NCI-H524 treated with DMSO at 0.1 percent for 48 hours (cell line): ENCODE measurements at places on chromosomes 16 and 17.

DNA sequence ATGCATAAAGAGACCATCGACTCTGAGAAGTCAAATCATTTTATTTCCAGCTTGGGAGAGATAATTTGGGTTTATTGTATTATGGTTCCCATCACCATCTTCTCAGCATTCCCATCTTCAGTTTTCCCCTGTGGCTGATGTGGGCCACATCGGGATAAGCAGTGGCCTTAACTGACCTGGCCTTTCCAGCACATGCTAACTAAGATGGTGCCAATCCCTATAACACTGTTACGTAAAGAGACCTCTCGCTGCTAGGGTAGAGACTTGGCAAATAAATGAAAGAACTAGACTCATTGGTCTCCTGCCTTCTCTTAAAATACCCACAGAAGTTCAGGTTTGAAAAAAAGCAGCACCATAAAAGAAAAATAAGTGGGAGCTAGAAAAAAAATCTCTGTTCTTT is 49.4 kb downstream of the VPS35L start:
- DNase-seq = no peak

DNA sequence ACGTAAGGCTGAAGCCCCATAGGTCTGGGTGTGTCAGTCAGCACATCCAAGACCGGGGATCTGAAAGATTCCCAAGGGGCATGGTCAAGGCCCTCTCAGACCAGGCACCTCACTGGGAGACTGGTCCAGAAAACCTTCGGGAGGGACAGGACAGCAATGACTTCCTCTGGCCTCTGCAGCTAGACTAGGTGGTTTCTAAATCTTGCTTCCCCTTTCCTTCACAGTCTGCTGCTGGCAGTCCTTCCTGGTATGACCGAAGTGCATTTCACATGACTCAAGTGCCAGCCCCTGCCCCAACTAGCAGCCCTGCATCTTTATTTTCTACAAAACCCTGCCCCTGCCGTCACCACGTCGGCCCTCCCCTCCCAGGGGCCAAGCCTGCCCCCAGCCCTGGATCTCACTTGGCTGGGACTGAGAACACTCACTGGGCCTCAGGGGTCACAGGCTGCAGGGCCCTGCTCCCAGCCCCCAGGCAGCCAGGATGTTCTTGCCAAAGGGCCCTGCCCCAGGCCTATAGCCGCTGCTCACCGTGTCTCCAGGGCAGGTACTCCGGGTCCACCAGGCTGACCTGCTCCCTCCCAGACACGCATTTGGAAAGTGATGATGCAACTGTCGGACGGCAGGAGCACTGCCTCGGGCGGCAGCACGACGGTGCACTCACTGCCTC is 18.3 kb downstream of the POLR3K start:
- no peak for DNase-seq

DNA sequence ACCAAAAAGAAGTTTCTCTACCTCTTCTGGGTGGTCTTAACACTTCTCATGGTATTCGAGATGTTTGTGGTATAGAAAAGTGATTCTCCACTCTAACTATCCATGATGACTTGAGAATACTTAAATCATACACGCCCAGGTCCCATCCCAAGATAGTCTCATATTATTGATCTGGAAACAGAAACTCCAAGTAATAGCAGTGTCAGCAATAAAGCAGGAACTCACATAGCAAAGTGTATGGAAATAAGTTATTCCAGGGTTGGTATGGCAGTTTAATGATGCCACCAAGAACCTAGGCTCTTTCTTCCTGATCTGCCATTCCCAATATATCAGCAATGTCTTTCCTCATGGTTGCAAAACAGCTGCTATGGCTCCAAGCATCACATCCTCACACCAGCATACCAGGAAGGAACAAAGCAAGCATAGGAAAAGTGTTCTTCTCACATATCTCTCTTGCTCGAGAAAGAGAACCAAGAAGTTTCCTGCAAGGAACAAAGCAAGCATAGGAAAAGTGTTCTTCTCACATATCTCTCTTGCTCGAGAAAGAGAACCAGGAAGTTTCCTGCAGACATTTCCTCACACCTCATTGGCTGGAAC is 23.6 kb upstream of the TOX3 start:
- DNase-seq = no peak

GRCh38 chr17:52536489-52536888 is 378.0 kb upstream of the CA10 start:
- DNase-seq = no peak

GRCh38 chr17:33803199-33803685 is 451.8 kb upstream of the CCL2 start:
- DNase-seq = no peak

DNA sequence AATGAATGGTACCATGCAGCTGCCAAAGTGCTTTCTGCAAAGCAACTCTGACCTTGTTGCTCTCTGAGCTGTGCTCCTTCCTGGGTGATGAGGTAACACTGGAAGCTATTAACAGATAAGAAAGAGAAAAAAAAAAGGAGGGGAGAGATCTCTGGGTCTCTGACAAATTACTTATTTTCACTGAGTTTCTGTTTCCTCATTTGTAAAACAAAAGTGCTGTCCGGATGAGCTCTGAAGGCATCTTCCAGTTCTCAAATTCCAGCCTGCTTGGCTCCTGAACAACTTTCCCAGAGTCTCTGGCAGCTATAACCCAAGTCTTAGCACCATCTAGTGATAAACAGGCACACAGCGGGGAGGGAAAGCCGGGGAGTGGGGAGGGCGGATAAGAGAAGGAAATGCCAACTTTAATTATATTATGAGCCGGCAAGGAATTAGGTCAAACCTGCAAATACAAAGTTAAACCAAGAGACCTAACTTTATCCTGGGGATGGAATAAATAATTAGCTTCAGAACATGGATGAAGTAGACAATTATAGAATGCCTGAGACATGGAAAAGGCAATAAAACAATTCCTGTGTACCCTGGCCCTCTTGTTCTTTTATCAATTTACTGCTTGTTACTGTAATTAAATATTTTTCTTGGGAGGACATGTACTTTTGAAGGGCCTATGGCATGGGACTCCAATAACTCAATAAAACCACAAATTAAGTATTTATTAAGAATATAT is 61.3 kb upstream of the KIFC3 start:
- DNase-seq = no peak

GRCh38 chr16:79393127-79393526 is 207.4 kb downstream of the MAF start:
- DNase-seq = no peak

DNA sequence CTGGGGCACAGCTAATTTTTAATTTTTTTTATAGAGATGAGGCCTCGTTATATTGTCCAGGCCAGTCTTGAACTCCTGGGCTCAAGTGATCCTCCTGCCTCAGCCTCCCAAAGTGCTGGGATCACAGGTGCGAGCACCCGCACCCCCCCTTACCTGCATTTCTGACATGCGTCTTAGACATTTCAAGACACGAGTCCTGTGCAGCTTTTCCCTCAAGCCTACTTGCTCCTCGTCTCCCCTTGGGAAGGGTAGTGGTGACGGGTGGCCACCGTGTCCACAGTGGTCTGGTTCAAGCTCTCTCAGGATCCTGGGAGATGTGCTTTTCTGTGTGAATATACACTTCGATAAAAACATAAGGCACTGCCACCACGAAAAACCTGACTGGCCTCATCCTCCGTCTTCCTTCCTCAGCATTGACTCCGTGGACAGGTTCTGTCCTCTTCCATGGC is 9.6 kb downstream of the CANT1 start:
- no peak for DNase-seq

GRCh38 chr17:49858796-49859195 is 10.9 kb upstream of the TAC4 start:
- DNase-seq = no peak

DNA sequence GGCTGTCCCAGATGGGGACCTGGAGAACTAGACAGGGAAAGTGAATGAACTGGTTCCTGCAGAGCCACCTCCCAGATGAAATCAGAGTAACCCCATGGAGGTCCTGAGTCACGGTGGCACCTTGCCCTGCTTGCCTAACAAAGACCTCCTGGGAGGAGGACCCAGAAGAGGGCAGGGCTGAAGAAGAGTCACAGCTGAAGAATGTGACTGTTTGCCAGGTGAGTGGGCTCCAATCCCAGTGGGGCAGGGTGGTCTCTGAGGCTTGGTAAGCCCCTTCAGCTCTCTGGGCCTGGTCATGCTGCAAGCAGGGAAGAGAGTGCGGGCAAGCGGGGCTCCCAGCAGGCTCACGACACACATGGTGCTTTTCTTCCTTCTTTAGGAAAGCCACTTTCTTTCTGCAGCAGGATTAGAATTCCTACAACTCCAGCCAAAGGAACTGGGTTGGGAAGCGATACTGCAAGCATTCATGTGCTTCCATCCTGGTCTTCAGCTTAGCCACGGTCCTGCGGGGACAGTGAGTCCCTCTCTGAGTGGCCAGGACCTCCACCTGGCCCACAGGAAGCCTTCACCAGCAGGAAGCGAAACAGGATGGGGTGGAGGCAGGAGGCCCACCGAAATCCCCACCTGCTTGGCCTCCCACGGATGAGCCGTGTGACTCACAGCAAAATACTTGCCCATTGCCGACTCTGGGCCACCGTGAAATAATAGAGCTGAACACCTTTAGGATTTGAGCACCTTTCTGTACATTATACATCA is 4.3 kb downstream of the C16orf74 start:
- no peak for DNase-seq

DNA sequence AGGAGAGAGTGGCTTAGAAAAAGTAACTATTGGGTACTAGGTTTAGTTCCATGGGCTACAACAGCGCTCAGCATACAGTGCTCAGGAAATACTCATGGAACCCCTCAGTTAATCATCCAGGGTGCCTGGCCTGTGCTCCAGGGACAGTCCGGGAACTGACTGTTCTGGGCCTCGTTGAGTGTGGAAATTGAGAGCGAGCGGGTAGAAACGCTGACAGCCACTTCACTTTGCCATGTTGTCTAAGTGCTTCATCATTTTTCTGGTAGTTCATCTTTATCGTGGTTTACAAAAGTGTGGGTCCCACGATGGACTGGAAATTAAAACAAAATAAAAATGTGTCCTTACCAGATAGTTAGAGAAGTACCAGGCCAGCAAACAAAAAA is 31.6 kb upstream of the DNAH17 start:
- no peak for DNase-seq

- DNase-seq = no peak
Observed at GRCh38 chr16:66294507-66294906, 72.0 kb upstream of the CDH5 start.

DNA sequence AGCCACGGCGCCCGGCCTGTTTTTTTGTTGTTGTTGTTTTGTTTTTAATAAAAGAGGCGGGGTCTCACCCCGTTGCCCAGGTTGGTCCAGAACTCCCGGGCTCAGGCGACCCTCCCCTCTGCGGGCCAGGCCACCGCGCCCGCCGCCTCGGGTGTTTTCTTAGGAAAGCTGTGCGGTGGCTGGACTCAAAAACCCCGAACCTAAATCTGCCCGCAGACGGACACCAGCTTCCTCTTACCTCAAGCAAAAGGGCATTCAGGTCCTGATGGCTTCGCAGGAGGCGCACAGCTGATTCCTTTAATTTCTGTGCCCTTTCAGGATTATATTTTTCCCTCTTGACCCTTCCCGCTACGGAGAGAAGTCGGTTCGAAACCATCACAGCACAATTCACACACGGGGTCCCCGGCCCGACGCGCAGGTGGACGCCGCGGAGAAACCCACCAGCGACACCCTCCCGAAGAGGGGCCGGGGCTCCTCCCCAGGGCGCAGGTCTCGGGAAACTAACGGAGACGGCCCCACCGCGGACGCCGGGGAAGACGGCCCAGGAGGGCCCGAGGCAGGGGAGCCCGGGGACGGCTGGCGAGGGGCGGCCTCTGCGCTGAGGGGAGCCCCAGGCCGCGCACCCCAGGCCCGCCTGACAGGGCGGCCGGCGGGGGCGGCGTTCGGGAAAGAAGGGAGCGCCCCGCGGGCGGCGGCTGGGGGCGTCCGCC is 653 bp downstream of the FANCA start:
- no peak for DNase-seq

- no peak for DNase-seq
Observed at GRCh38 chr17:62705156-62705777, 77.8 kb downstream of the MRC2 start.

DNA sequence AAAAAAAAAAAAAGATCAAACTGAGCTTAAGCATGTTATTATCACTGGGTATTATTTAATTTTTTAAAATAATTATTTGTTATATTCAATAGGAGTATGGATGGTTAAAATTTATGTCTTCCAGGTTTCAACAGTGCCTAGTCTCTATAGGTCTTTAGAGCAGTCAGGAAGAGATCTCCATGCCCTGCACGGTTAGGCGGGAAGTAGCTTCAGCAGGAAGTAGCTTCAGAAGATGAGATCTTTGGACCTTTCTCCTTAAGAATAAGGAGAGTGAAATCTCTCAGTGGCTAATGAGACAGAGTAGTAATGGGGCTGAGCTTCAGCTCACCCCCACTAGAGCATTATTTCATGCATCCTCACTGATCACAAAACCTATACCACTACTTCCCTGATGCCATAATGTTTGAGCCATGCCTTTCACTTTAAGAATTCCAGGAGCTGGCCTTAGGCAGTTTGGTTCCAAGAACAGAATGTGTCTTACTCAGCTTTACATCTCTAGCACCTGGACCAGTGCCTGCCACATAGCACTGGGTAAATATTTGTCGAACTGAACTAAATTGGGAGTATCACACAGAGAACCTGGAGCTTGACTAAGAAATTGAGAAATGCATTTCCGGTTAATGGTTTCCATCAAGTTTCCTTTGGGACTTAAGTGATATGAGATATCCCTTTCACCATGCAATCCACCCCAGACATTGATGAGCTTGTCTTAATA is 43.5 kb downstream of the SCPEP1 start:
- no peak for DNase-seq

- DNase-seq = no peak
Observed at GRCh38 chr16:78577630-78578029, 478.2 kb downstream of the WWOX start.

DNA sequence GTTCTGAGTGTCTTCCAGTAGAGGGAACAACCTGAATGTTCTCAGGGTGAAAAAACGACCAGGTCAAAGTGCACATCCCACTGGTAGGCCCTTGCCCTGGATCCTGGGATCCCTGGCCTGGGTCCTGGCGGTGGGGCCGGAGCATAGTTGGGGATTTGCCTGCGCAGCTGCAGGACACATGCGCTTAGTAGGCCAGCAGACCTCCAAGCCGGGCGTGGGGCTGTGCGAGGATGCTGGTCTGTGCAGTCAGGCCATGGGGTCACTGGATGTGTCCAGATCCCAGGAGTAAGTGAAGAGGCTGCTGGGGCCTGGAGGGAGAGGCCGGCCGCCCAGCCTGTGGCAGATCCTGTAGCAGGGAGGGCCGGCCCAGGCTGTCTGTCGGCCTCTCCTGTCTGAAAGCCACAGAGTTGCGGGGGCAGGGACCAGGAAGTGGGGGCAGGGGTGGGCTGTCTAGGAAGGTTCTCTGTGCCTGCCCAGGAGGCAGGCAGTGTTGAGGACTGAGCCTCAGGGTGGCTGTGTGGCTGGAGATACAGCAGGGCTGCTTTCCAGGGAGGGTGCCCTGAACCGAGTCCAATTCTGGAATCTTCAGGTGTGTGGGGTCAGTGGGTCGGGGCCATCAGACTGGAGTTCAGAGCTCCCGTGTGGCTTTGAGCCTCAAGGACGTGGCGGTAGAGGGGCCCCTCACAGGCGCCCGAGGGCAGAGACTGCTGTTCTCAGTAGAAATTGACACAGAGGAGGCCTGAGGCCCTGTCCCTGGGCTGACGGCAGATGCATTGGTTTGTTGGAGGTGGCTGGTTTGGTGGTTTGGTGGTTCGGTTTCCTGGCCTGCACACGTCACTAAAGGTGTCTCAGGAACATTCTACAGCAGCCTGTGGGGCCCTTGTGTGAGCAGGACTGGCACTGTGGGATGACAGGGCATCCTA is 17.2 kb upstream of the NUDT16L1 start:
- DNase-seq = no peak

- no peak for DNase-seq
Observed at GRCh38 chr17:68792042-68792685, 163.0 kb downstream of the ABCA8 start.
